Fibroblast of skin of left quadriceps (primary cell): ENCODE measurements at places on chromosomes 11 and 22.

DNA sequence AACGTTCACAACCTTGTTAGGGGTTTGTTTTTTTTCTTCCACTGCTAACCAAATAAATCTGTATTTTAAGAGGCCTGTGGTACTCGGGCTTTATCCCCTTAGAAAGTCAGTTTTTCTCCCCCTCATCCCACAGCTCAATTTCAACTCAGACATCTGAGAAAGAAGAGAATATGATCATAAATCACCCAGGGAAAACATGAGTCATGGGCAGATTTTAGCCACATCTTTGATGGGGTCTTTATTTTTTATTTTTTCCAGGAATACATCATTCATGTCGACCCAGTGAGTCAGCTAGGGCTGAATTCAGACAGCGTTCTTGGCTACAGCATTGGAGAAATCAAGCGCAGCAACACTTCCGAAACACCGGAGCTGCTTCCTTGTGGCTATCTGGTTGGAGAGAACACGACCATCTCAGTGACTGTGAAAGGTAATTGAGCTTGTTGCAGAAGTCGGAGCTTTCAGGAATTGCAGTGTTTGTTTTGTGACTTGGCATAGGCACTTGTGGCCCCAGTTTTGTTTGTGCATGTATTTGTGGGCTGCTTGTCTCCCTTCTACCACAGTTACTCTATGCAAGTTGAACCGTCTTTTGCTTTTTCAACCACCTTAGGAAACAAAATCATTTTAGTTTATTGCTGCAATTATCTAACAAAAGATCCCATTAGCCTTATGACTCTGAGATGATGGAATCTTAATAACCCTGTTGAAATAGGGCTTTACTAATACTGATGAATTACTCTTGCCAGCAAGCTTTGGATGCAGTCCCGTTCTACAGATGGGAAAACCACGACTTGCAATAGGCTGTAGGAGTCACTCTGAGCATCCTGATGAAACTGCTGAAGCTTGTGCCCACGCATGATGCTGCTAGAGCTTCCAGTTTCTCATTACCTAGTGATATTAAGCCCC, 62.7 kb downstream of the DBX1 start:
- peak; percentile 89 for DNase-seq

- no peak for DNase-seq
Measured at GRCh38 chr22:17266251-17266971, 47.2 kb upstream of the ADA2 start.

DNA sequence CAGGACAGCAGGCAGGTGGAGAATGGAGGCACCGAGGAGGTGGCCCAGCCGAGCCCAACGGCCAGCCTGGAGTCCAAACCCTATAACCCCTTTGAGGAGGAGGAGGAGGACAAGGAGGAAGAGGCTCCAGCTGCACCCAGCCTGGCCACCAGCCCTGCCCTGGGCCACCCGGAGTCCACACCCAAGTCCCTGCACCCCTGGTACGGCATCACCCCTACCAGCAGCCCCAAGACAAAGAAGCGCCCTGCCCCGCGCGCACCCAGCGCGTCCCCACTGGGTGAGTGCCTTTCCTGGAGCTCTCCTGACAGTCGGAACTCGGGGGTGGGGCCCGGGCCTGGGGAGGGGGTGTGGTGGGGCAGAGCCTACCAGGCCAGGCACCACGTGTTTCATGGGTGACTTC, 19.7 kb downstream of the MICALL1 start:
- DNase-seq, result no peak

- DNase-seq, result no peak
Measured at GRCh38 chr11:73962101-73962705, 11.4 kb downstream of the DNAJB13 start.

DNA sequence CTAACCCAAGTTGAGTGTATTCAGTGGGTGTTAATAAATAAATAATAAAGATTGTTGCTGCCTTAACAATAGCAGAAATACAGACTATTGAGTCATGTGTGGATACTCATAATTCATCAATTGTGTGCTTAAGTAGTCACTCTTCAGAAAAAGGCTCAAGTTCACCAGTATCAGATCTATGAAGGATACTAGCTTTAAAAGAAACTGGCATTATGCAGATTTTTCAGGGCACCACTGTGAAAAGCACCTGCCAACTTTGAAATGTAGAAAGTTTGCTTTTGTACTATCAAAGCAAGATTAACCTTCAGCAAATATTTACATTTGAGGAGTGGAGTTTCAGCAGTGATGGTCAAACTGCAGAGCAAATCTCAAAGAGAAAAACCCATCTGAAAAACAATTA, 20.1 kb upstream of the SYTL2 start:
- DNase-seq, result no peak

DNA sequence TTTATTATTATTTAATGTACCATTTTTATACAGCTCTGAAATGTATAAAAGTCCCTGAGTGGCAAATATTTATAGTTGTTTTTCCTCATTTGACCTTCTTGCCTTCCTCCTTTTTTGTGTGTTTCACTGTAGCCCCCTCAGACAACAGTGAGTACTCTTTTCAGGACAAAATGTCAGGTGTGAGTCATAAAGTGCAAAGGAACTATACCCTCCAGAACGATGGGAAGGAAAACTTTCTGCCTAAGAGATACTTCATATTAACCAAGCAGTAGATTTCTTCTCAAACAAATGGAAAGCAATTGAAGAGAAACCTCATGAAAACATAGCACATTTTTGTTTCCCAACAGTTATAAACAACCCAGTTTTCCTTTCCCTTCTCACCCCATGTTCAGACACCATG, 16.1 kb upstream of the MS4A7 start:
- DNase-seq, result no peak

DNA sequence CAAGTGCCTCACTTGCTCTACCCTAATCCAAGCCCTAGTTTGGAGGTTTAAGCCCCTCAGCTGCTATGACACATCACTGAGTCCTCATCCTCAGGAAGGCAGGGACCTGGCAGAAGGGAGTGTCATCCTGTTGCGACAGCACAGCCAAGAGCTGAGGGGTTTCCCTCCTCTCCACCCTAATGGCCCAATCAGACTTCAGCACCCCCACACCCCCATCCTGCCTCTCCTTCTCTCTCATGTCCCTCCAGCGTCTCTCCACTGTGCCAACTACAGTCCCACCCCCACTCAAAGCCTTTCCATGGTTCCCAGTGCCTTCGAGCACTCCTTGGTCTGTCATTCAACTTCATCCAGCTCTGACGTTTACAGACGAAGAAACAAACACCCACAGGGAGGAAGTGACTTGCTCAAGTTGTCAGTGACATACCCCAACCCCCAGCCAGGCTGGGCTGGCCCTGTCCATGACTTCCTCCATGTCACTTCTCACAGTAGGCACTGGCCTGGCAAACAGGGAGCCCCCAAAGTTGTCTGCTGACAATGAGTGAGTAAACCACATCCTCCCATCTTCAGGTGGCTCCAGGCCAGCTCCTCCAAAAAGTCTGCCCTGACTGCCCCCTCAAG, 15.6 kb downstream of the ARAP1 start:
- no peak for DNase-seq

- DNase-seq, result no peak
Measured at GRCh38 chr11:134373591-134374052, 38.4 kb downstream of the B3GAT1 start.

- peak; percentile 15 for DNase-seq
Measured at GRCh38 chr11:106091480-106092123, 14.1 kb downstream of the AASDHPPT start.

DNA sequence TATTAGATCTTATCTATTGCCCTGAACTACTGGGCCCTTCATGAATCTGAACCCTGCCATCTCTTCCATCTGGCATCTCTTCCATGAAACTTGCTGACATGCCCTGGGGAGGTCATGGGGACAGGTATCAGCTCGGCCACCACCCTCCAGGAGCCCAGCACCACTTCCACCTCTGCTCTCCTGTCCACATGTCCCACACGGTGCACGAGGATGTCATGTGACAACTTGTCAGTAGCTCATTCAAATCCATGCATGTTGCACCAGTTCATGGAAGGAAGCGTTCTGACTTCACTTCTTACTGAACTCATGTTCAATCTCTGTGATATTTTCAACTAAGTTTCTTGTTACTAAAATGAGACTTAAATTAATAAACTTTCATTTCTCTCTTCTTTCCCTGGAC, 16.6 kb downstream of the YPEL1 start:
- no peak for DNase-seq

- no peak for DNase-seq
Measured at GRCh38 chr22:30188911-30189310, 57.6 kb downstream of the LIF start.

DNA sequence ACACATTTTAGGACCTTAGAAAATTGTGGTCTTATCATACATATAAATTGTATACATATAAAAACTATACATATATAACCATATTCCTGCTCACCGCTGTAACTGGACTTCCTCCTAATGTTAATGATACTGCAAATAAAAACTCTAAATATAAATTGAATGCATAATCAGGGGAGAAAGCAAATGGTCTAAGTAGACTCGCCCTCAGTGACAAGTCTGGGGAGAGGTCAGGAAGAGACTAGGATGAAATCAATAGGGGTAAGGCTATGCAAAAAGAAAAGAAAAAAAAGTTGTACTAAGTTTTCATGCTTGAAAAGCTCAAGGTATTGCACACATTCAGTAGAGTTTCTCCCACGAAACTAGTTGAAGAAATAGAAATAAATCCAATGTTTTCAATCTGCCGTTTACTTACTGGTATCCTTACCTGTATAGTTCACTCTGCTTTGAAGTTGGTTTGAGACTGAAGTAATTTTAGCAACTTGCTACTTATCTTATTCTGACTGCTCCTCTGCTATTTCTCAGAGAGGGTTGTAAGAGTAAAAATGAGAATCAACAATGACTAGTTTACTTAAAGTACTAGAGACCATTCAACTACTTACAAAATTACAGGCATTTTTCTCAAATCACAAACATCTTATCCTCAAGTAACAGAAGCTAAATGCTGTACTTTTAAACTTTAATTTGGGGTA, 12.2 kb upstream of the ARHGAP32 start:
- DNase-seq, result no peak

- no peak for DNase-seq
Measured at GRCh38 chr11:41053894-41054293, 405.6 kb downstream of the LRRC4C start.

- DNase-seq, result no peak
Measured at GRCh38 chr11:96622026-96622634, 232.3 kb downstream of the JRKL start.

DNA sequence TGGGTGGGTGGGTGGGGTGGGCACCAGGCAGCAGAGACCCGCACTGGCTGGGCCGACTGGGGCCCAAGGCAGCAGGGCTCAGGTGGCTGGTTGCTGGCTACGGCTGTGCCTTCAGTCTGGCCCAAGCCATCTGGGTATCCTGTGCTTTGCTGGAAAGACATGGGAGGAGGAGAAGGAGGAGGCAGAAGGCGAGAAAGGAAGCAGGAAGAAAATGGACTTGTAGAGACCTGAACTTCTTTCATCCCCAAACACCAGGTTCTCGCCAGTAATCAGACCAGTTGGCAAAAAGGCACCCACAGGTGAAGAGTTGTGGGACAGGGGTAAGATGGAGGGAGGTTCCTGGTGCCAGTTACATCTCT, 78.8 kb downstream of the IGLL1 start:
- no peak for DNase-seq

DNA sequence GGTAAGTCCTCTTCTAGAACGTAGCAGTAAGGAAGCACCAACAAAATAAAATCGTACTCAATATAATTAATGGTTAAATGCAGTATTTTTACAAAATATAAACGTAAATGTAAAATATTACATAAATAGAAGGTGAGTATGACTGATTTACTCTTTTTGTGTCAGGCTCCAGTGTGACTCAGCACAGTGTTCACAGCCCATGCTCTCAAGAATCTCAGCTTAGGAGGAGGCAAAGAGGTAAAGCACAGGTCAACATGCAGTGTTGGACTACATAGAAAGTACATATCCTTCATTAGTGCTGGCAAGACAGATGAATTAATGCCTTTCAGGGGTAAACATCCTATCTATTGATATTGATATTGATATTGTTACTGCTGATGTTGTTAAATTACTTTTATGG, 2050.6 kb upstream of the RAG2 start:
- no peak for DNase-seq

GRCh38 chr11:78415338-78415737, 2.3 kb downstream of the GAB2 start:
- DNase-seq, result no peak

DNA sequence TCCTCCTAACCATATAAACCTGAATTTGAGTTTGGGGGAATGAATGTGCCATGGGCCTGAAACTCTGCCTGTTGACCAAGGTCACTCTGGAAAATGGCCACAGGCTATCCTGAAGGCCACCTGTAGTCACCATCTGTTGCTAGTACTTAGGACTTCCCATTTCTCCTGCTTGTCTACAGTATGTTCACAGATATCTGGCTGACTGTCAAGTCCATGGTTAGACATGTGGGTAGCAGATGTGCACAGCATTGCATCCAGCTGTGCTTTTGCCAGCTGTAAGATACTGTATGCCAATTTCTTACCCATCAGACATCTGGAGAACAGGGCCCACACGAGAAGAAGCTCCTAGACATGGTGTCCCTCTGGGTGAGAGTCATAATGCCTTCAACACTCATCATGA, 475.4 kb downstream of the INSC start:
- no peak for DNase-seq

DNA sequence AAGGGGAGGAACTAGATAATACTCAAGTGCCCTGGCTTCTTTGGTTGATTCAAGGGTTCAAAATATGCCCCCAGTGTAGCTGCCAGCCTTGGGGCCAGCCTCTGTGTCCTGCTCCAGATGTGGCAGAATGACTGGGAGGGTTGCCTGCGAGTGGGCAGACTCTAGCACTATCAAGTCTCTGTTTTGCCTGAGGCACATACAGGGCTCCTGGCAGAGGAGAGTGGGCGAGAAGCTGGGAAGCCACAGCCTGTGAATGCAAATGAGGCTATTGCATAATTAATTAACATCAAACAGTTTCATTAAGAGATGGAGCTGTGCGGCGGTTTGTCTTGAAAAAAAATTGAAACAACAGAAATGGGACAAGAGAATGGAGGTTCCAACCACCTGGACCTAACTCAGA, 50.8 kb downstream of the BUD13 start:
- DNase-seq, result no peak

DNA sequence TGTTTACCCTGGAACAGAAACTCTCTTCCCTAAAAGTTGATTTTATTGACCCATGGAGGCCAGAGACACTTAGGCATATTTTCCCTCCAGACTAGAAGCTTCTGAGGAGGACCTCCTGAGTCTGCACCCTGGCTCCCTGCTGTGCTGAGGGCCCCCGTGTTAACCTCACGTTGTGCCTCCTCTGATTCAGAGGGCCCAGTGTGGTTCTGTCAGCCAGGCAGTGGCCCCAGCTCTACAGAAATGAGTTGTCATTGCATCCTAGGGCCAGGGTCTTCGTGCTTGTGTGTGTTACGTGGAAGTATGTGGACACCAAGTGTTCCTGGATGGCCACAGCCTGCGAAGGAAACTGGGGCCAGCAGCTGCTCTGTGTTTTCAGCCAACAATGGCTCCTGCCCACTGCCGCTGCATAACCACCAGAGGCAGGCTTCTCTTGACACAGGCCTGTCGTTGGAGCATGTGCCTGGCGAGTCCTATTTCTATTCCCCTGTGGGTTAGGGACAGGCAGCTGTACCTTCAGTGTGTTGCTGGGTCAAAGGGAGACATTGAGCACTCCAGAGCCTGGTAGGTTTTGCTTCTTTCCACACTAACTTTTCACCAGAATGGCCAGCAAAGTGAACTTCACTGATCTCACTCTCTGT, 44.5 kb downstream of the MED15 start:
- DNase-seq, result no peak
